ENCODE measurements at places on chromosomes 4 and X.
A peak's percentile ranks its signal among the peaks of the same experiment; 100 is the strongest.

DNA sequence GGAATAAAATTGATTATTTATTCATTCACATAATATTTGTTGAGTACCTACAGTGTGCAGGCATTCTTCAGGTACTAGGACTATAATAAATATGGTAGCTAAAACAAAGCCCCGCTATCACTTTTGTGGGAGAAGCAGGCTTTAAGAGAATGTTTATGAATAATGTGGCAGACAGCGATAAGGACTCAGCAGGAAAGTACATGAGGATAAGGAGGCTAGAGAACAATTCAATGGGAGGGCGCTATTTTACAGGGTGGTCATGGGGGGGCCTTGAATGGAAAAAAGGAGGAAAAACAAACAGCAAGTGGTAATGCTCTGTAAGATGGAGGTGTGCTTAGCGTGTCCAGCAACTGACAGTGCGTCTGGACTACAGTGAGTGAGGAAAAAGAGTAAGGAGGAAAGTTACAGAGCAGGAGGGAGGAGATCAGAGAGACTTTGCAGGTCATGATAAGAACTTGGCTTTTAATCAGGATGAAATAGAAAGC, 264.2 kb upstream of the ETNPPL start:
- DNase-seq: no peak

- DNase-seq: no peak
These were observed 146.7 kb downstream of the COL25A1 start for GRCh38 chr4:109155682-109156283.

GRCh38 chr4:111494971-111495370, 650.3 kb upstream of the FAM241A start:
- no peak for DNase-seq

- no peak for DNase-seq
These were observed 2.1 kb upstream of the ETDC start for GRCh38 chrX:135307171-135307570.

DNA sequence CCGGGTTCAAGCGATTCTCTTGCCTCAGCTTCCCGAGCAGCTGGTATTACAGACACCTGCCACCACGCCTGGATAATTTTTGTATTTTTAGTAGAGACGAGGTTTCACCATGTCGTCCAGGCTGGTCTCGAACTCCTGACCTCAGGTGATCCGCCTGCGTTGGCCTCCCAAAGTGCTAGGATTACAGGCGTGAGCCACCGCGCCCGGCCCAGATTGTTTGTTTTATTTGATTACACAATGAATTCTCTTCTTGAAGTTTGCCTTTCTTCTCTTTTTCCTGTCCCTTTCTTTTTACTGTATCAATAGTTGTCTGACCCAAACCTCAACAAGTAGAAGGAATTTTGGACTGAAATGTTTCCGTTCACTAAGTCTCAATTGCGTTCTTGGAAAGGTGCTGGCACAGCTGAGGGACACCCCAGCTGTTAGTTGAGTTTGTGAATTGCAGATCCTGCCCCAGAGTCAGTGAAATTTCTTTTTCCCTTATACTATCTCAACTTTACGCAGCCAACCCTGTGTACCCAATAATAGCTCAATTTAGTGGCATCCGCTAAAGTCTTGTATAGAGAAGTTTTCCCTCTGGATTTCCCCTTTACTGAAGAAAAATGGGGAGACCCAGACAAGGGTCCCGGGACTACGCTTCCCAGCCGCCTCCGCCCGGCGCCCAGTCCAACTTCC, 639 bp upstream of the MTM1 start:
- no peak for DNase-seq

DNA sequence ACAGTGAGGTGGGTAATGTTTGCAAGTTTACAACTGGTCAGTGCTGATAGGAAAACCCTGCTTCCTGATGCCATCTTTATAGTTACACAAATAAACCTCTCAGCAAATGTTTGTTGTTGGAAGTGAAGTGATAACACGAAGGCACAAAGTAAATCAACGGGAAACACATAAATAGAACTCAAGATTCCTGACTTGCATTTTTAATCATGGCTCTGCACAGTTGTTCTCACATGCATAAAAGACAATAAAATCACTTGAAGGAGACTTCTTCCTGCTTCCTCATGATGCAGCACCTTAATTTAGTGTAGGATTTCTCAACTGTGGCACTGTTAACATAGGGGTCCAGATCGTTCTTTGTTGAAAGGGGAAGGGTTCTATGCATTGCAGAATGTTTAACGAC, 907.7 kb downstream of the RAB28 start:
- DNase-seq: no peak

- DNase-seq: no peak
These were observed 15.8 kb upstream of the SPANXC start for GRCh38 chrX:141258080-141258479.

- peak; percentile 34 for DNase-seq
These were observed 4.9 kb upstream of the ZNF81 start for GRCh38 chrX:47831788-47832187.

DNA sequence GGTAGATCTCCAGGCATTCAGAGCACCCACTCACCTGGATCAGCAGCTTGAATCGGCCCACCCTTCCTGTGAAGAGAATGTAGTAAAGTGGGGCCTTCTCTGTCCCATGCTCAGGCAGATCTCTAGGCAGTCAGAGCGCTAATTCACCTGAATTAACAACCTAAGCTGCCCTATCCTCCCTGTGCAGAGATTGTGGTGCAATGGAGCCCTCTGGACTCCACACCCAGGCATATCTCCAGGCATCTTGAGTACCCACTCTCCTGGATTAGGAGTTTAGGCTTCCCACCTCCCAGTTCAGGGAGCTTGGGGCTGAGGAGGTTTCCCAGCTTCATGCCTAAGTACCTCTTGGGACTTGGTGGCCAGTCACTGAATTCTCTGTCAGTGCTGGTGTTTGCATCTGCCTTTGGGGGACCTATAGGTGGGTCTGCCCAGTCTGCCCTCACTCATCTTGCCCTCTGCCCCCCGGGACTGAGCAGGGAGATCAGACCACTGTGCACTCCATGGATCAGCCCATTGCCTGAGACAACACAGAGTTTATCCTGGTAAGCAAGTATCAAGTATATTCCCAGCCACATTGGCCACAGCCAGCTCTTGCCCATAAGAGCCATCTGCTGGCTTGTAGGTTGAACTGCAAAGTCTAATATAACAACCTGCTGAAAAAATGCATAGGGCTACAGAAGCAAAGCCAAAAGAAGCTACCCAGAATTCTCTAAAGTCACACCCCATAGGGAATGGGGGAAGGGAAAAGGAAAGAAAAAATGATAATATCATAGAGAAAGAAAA, 372.9 kb downstream of the KLHL13 start:
- DNase-seq: no peak

DNA sequence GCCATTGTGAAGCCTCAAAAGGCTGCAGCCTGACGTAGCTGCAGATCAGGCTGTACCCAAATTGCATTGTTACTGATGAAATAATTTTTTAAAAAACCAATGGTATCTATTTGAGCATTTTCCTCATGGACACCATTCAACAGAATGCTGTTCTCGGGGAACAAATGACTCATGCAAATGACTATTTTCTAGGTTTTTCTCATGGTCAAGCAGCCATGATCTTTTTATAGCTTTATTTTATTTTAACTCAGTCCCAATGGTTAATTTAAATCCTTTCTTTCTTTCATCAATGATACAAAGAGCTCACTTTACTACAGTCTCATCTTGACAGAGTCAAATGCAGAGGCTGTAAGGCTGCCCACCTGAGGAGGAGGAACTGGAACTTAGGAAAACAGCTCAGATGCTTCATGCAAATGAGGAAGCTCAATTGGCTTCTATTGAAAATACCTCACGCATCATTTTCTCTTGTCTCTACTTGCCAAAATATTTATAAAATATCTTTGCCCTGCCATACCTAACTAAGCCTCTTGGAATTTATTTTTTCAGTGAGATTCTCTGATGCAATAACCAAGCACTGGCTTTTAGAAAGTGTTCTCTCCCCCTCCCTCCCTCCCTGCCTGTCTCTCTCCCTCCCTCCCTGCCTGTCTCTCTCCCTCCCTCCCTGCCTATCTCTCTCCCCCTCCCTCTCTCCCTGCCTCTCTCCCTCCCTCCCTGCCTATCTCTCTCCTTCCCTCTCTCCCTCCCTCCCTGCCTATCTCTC, 81.0 kb downstream of the SORBS2 start:
- no peak for DNase-seq

DNA sequence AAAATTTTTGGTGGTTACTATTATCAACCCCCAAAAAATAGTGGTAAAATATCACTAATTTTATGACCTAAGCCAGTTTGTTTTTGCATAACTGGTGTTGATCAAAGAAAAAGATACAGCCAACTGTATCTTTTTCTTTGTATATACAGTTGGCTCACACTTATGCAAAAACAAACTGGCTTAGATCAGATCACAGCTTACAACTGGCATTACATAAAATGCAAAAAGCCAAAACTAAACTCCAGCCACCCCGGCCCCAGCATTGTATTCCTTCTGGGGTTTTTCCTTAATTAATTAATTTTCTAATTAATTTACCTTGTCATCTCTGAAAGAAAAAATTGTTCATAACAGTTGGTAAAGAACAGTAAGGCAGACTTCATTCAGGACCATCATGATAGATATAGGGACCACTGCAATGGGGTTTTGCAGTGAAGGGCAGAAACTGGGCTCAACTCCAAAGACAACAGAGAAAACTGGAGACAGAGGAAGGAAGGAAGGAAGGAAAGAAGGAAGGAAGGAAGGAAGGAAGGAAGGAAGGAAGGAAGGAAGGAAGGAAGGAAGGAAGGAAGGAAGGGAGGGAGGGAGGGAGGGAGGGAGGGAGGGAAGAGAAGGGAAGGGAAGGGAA, 202.1 kb downstream of the HNRNPD start:
- no peak for DNase-seq

DNA sequence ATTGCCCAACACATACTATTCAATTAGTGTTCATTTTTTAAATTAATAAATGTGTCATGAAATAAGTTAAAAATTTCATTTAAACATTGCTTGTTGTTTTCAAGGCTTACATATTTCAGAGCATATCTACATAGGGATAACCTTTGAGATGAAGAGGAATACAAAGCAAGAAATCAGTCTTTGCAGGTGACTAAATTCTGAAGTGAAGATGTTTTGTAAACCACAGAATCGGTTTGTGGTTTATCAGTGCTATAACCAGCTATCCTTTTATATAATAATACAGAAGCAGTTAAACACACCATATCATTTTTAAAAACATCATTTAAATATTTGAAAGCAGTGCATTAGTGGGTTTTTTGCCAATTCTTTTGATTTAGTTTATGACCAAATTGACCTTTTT, 26.9 kb downstream of the FAM241A start:
- DNase-seq: no peak

- no peak for DNase-seq
These were observed 428.0 kb downstream of the ZNF674 start for GRCh38 chrX:46117234-46117633.

GRCh38 chrX:53272808-53273337, 8.5 kb downstream of the IQSEC2 start:
- DNase-seq: no peak

DNA sequence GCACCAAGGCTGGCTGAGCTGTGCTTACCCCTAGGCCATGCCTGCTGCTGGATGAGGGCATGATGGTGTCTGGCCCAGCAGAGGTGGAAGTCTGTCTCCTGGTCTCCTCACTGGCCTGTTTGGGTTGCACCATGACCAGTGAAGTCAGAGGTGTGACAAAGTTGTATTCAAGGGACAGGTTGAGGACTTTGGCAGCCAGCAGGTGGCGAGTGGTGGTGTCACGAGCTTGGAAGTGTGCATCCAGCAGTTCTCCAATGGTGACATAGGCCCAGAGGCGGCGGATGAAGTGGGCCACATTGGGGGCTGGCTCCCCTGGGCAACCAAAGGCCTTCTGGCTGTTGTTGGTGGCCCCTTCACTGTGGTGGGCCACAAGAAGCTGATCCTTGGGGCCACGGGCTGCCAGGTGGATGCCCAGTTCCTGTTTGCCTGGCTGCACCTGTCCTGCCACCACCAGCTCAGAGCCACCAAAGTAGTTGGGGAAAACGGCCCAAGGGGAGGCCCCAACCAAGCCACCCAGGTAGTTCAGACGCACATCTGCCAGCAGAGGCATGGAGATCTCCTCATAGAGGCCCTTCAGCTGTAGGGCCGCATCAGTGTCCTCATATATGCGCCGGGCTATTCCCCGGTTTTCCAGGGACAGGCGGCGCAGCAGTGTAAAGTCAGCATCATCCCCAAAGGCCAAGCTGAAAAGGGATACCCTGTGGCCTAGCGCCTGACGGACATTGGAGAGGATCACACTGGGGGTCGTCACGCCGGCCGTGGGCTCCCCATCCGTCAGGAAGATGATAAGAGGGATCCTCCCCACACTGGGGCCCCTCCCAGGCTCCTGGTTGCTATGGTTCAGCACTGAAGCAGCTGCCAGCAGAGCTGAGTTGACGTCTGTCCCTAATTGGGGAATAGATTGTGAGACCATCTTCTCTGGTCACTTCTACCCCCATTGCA, 39.7 kb downstream of the ITIH6 start:
- no peak for DNase-seq

GRCh38 chr4:145821766-145822165, 116.9 kb downstream of the ZNF827 start:
- DNase-seq: no peak

GRCh38 chr4:66091786-66092185, 421.5 kb upstream of the EPHA5 start:
- no peak for DNase-seq

DNA sequence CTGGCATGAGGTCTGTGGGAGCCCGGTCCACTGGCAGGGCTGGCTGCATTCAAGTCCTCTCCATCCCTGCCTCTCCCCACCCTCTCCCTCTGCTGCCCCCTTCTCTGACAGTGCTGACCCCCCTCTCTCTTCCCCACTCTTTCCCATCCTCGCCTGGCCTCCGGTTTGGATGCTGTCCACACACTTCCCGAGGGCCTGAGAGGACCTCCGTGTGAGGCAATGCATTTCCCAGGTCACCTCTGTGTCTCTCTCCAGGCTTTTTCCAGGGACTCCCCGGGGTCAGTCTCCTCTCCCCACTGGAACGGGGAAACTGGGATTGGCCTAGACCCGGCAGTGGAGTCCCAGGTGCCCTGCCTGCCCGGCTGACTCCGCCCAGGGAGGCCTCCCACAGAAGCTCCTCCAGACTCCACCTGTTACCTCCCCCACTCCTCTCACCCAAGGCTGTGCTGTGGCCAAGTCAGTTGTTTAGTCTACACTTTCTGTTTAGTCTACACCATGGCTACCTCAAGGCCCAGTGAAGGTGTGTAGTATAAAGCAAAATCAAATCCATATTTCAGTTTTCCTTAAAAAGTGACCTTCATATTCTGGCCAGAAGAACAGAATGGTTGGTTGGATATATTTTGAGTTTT, 146.8 kb downstream of the PTTG2 start:
- no peak for DNase-seq

DNA sequence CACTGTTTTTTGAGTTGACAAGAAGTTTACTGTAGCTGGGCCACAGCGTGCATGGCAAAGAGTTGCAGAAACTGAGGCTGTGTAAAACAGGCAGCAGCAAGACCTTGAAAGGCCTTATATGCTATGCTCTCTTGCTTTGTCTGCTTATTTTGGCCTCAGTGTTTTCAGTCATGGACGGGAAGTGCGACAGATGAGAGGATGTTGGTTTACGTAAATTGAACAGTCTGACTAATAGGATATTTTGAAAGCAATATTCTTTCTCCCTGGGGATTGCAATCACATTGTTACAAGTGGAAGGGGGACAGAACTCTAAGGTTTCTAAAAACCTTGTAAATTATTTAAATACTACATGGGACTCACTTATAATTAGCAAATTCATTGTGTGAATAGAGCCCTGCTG, 32.2 kb upstream of the MAGEA10 start:
- DNase-seq: no peak

Data from activated CD4-positive, alpha-beta T cell treated with anti-CD3 and anti-CD28 coated beads, Interleukin-2, amount 50 U/mL, for 4 hours (primary cell).